Neural progenitor cell (in vitro differentiated cells): ENCODE measurements at places on chromosomes 4 and X. TPM values are rescaled to one million over a fixed set of nuclear protein-coding genes. Genes with fewer than 3 reads are reported as not detected.

Gene UCHL1
- 535 and 638 TPM in 2 replicates for total RNA-seq

DNA sequence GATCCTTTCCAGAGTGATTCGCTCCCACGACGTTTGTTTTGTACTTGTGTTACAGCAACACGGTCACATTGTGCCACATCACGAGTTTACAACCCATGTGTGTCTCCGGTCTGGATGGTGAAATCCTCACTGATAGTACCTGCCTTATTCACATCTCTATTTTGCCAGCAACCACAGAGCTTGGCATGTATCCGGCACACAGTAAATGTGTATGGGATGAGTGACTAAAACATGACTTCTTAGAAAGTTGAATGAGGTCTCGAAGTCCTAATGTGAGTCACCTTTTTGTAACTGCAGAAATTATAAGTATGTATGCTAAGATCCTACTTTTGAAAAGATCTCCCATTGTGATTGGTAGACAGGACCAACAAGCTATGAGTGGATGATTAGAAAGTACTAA lies 7.5 kb downstream of the STOX2 start:
- no peak overlapping the region for H3K4me3 ChIP-seq
- DNase-seq = no peak
- H3K36me3 ChIP-seq = no peaks in the 10 kb centered on the region
- peaks cover 33% of the 10 kb centered on the region for H3K27me3 ChIP-seq
- peaks cover 20% of the 10 kb centered on the region for H3K4me1 ChIP-seq

GRCh38 chr4:35993606-35994005 lies 250.7 kb downstream of the ARAP2 start:
- H3K36me3 ChIP-seq = no peaks in the 10 kb centered on the region
- H3K27ac ChIP-seq = no peak overlapping the region
- DNase-seq = no peak
- H3K27me3 ChIP-seq = no peaks in the 10 kb centered on the region
- no peaks in the 10 kb centered on the region for H3K4me1 ChIP-seq
- no peak overlapping the region for H3K4me3 ChIP-seq

GRCh38 chr4:83369831-83370639 lies 35.4 kb upstream of the HPSE start:
- DNase-seq = no peak
- H3K27me3 ChIP-seq = no peaks in the 10 kb centered on the region
- no peaks in the 10 kb centered on the region for H3K36me3 ChIP-seq
- no peak overlapping the region for H3K27ac ChIP-seq

GRCh38 chrX:72127332-72127731 lies 4.4 kb downstream of the RTL5 start:
- H3K4me1 ChIP-seq = peaks cover 20% of the 10 kb centered on the region
- no peaks in the 10 kb centered on the region for H3K36me3 ChIP-seq
- no peak overlapping the region for H3K4me3 ChIP-seq
- DNase-seq = no peak

DNA sequence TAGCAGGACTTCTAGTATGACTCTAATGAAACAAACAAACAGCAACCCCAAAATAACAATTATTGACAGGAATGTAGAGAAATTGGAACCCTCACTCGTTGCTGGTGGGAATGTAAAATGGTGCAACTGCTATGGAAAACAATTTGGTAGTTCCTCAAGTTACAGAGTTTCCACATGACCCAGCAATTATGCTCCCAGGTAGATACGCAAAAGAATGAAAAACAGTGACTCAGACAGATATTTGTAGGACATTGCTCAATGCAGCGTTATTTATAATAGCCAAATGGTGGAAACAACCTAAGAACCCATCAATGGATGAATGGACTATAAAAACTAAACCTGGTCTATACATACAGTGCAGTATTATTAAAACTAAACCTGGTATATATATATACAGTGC lies 646.1 kb upstream of the FRG1 start:
- no peak for DNase-seq
- H3K4me3 ChIP-seq = no peak overlapping the region
- H3K36me3 ChIP-seq = no peaks in the 10 kb centered on the region
- no peaks in the 10 kb centered on the region for H3K4me1 ChIP-seq
- H3K27ac ChIP-seq = no peak overlapping the region
- H3K27me3 ChIP-seq = no peaks in the 10 kb centered on the region
